ENCODE measurements at places on chromosomes 16 and 17. TPM values are rescaled to one million over a fixed set of nuclear protein-coding genes. Genes with fewer than 3 reads are reported as not detected.

KRT23 gene
- polyA plus RNA-seq, result not detected

PIRT gene
- not detected for polyA plus RNA-seq

DNA sequence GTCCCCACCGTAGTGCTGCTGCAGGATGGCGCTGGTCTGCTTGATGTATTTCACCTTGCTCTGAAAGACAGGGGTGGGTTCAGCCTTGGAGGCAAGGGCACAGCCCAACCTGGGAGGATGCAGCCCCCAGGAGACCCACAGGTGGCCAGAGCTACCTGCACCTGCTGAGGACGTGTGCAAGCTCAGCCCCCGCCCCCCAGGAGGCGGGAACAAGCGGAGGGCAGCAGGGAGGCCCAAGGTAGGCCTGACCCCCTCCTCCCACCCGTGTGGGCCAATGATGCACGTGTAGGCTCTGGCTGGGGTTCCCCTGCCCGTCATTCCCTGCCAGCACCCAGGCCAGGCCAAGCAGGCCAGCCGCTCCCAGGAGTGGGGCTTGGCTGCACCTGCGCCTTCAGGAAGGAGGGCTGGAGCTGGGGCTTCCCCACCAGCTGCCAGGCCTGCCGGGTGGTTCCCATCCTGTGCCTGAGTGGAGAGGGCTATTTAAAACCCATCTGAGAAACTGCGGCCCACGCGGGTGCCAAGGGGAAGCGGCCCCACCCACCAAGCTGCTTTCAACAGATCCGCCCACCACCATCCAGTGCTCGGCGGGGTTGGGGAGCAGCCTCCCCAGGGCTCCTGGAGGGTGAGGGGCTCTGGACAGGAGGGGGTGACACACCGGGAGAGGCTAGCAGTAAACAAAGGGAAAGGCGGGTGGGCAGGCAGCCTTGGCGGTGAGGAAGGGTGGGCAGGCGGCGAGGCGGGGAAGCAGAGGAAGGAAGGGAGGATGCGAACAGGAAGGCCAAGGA is 3.8 kb downstream of the NTHL1 start:
- DNase-seq, result no peak

MYH8 gene
- polyA plus RNA-seq, result not detected

- DNase-seq, result no peak
Measured at GRCh38 chr16:57797216-57797525, 5.1 kb downstream of the KIFC3 start.

SLFN5 gene
- polyA plus RNA-seq, result 1.6 TPM

KRT33B gene
- polyA plus RNA-seq, result 0.05 TPM

XAF1 gene
- not detected for polyA plus RNA-seq

MSLN gene
- 3.1 TPM for polyA plus RNA-seq

DNA sequence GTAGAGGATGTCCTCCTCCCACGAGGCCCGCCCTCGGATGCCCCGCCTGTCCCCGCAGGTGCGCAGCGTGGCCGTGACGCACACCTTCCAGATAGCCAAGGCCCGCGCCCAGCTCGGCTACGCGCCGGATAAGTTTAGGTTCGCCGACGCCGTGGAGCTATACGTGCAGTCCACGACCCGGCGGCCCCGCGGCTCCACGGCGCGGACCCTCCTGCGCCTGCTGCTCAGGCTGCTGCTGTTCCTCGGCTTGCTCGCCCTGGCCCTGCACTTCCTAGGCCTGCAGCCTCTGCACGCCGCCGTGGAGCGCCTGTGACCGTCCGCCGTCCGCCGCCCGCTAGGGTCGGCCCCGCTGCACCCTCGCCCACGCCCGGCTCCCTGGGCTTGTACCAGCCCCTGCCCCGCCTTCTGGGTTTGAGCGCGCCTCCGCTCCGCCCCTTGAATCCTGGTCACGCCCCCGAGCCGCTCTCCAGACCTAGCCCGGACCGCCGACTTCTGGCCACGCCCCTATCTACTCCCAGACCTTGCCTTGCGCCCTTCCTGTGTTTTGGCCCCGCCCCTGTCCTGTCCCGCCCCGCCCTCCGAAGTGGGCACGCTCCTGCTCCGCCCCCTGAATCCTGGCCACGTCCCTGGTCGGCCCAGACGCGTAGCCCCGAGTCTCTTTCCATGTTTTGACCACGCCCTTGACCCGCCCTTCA is 15.8 kb upstream of the EEF2K start:
- DNase-seq, result peak; percentile 81

TCAP gene
- 1.2 TPM for polyA plus RNA-seq

ADAM11 gene
- polyA plus RNA-seq, result 2.1 TPM

All from A549 (cell line).